ENCODE measurements at places on chromosomes 5 and 9.

- no peak for DNase-seq
These were observed 251.4 kb upstream of the TRIM32 start for GRCh38 chr9:116435706-116436105.

DNA sequence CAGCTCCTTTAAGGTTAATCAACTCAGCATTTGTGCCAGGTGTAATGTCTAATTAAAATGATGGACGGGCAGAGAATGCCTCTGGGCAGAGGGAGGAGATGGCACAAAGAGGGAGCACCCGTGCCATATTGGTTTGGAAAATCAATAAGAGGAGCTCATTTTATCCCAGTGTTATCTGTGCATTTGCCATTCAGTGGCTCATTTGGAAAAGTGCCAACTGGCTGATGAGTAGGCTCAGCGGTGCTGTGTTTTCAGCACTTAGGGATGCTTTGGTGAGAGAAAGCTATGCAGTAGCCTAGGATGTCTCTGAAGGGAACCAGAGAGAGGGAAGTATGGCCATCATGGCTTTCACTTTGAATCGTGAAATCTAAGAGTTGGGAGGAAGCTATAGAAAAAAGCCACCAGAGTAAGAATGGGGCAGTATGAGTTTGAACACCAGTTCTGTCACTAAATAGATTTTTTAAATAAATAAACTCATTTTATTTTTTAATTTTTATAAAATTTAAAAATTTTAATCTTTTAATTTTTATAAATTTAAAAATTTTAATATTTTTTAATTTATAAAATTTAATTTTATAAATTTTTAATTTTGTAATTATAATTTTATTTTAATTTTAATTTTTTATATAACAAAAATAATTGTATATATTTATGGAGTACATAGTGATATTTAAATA is 472.8 kb downstream of the BRINP1 start:
- peak; percentile 7 for DNase-seq

GRCh38 chr9:109320331-109320741 is 523 bp downstream of the EPB41L4B start:
- no peak for DNase-seq

- peak; percentile 20 for DNase-seq
These were observed 1952.6 kb downstream of the MAT2B start for GRCh38 chr5:165457859-165458481.

DNA sequence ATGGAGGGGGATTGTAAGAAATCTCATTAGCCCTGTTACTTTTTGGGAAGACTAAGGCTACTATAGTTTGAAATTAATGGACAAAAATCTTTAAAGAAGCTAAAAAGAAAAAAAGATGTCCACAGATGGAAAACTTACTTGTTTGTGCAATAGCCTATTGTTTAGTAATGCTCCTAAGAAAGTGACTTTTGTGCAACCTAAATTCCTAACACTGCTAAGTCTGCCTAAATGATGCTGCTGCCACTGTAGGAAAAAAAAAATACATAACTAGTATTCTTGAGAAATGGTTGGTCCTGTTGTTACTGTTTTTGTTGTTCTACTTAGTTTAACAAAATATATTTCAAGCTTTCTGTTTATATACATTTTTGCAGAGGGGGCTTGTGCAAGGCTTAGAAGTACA is 108.2 kb upstream of the NR3C1 start:
- DNase-seq: no peak

GRCh38 chr5:111996574-111996973 is 239.6 kb upstream of the NREP start:
- DNase-seq: no peak

- DNase-seq: no peak
These were observed 152.1 kb downstream of the UNC13B start for GRCh38 chr9:35313916-35314315.

GRCh38 chr5:109468288-109468676 is 58.5 kb upstream of the PJA2 start:
- DNase-seq: no peak

DNA sequence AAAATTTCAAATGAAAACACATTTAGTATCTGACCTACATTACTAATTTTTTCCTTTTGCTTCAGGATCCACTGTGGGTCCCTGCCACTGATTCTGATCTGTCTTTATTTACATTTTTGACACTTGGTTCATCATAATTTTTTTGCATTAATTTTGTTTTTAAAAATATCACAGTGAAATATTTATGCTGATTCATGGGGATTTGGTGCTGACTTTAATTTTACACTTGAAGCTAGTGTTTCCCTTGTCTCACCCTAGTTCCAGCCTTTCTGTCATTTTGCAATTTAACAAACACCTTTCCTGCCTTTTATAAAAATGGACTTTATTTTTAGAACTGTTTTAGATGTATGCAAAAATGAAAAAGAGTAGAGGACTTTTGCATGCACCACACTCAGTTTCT is 111.9 kb upstream of the MARCHF11 start:
- no peak for DNase-seq

DNA sequence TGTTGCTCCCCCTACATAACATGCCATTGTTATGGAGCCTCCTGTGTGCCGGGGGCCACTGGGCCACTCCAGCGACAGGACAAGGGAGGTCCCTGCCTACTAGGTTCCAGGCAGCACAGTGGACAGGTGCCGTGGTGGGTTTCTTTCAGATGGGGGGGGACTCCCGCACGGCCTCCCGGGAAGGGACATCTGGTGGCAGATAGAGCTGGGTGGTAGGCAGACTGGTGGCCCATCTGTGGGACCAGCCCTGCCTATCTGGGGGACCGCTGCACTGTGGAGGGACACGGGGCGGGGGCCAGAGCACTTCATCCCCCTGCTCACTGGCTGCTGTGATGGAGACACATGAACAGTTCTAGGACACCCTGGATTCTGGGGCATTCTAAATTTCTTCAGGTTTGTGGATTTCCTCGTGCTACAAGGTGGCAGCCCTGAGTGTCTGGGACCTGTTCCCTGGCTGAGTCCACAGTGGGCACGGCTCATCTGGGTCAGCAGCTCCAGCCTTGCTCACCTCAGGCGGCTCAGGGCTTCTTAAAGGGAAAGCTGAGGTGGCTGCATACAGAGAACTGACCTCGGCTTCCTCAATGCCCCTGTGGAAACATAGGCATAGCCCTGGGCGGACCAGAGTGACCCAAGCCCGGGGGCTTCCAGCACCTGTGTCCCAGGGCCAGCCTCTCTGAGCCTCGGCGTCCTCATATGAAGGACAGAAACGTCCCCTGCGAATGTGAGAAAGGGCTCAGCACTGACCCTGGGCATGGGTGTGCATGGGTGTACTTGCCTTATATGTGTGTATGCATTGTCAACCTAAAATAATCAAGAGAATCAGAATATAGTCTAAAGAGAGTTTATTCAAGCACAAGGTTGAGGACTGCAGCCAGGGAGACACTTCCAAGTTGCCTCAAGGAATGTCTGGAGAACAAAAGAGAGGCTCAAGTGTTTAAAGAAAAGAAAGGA is 22.5 kb downstream of the FGD3 start:
- DNase-seq: no peak

DNA sequence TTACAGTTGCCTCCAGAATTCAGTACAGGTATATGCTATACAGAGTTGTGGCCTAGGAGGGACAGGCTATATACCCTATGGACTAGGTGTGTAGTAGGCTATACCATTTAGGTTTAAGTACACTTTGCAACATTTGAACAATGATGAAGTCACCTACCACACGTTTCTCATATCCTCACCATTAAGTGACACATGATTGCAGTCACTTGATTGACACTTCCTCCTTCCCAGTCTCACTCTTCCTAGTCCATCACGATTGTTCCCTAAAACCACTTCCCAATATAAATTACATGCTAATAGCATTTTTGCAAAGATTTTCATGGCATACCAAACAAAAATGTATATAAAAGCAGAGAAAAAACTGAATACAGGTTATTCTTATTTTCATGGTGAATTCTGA is 312.2 kb downstream of the EPB41L4A start:
- DNase-seq: no peak

DNA sequence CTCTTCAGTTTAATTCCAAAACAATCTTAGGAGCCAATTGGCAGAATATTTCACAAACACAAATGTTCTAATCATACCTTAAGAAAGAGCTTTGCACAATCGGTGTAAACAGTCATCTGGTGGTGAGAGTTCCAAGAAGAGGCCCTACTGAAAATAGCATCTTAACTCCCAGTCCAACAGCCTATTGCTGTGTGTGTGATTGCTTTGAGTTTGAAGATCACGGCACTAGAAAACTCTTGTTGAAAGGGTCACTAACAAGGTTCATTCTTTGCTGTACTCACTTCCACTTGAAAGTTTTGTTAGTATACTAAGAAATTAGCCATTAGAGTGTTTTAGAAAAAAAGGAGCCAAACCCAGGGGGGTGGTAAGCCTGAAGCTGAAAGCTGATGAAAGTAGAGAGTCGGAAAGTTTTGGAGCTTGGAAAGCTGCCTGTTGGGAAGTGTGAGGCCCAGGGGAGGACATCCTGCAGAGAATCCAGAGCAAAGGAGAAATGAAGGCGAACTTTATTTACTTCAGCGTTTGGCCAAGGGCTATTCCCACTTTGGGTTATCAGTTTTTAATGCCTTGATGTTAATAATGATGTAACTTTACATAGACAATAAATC is 180.3 kb upstream of the GHR start:
- DNase-seq: no peak

DNA sequence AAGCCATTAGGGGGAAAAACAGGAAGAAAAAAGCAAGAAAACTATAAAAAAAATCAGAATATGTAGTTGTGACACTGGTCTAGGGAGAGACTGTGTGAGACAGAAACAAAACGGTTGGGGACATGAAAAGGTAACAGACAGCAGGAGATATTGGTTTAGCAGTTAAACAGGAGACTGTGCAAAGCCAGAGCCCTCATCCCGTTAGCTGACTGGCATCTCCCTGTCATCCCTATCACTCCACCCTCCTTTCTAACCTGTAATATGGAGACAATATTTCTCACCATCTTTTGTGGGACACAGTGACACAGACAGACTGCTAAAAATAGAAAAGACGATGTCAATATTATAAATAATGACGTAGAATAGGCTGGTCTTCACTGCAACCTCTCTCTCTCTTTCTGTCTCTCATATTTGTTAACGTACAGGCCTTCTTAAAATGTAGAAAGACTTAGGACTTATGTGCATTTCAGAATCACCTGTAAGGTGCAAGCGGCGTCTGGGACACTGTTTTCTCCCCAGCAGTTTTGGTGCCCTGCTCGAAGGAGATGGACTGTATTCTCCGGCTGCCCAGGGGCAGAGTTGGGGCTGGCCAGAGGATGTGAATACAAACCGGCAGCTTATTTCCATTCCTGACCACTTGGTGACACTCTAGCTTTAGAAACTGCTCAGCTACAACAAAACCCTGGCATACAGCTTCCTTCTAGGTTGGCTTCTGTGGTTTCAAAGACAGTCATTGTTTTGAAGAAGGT is 190.6 kb downstream of the MAT2B start:
- DNase-seq: no peak

DNA sequence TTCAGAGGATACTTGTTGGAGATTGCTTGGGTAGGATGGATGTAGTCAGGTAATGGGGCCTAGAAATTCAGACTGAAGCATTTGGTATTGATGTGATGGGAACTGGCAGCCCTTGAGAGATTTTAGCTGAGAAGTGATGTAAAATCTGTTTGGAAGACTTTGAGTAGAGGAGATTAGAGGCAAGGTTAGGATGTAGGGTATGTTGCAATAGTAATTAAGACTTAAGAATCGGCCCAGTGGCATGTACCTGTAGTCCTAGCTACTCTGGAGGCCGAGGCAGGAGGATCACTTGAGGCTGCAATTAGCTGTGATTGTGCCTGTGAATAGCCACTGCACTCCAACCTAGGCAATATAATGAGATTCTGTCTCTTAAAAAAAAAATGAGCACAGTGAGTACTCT is 6.7 kb downstream of the NSD1 start:
- no peak for DNase-seq

DNA sequence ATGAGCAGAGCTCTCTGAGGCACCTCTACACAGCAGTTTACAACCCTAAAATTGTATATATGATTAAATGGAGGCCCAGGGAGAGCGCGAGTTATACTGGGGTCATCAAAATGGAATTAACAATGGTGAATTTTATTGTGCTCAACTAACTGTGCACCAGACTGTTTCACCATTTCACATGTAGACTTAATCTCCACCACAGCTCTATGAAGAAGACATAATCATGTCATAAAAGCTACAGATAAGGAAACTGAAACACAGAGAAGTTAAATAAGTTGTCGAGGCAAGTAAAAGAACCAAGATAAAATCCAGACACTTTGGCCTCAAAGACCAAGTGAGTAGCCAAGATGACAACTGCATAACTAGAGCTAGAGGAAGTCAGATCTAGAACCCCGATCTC is 1.5 kb downstream of the SH3TC2 start:
- no peak for DNase-seq

DNA sequence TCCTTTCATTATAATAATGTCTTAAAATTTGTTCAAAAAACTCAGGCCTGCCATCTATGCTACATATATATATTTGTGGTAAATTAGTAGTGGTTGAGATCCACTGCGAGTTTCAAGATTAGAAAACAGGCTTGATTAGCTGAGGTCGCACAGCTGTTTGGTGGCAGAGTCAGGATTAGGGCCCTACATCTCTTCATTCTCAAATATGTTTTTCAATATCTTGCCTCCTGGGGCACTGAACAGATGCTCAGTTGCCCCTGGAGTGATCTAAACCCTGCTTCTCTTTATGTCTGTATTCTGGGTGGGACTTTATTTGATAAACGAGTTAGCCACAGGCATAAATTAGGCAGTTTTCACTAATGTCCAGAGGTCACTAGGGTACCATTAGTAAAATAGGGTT is 27.8 kb upstream of the CEP120 start:
- DNase-seq: no peak

- no peak for DNase-seq
These were observed 488.0 kb downstream of the PRELID2 start for GRCh38 chr5:145347026-145347616.

- no peak for DNase-seq
These were observed 1196.1 kb upstream of the CDH9 start for GRCh38 chr5:28234356-28234968.

DNA sequence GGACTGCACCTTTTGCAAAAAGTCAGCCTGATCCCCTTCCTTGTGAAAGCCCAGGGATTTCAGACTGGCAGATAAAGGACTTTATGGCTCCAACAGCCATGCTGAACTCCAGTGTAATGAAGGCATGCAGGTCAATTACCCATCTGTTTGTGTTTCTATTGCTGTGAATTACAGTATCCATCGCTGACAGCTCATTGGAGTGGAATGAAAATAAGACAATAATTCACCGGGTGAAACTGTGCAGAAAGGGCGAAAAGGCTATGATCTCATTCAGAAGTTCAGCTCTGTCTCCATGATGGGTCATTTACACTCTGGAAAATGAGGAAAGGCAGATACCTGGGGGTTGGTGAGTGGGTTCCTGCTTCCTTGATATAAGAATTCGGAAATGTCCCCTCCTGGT is 148.0 kb downstream of the BRINP1 start:
- no peak for DNase-seq

Measured in NCI-H1417 treated with DMSO at 0.1 percent for 48 hours (cell line).